ENCODE measurements at places on chromosomes 3 and 15. TPM values are rescaled to one million over a fixed set of nuclear protein-coding genes. Genes with fewer than 3 reads are reported as not detected.

GRCh38 chr3:142852009-142852408 lies 36.9 kb downstream of the PCOLCE2 start:
- DNase-seq, result no peak
- no peaks in the 10 kb centered on the region for H3K4me1 ChIP-seq
- H3K27me3 ChIP-seq, result no peaks in the 10 kb centered on the region
- H3K4me3 ChIP-seq, result no peak overlapping the region
- H3K27ac ChIP-seq, result no peak overlapping the region

DNA sequence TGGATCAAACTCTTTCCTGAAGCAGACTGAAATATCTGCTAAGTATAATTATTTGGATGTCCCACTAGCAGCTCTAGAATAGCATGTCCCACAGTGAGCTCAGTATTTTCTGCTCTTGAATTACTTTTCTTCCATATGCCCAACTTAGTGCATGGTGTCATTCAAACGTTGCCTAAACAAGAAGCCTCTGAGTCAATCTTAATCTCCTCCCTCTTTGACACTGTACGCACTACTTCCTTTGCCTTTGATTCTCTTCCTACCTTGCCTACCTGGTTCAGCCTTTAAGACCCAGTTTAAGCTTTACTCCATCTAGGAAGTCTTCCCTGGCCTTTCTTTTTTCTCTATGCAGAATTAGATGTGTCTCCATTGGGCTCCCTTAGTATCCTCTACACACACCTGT lies 54.5 kb downstream of the SEC22A start:
- no peaks in the 10 kb centered on the region for H3K36me3 ChIP-seq
- DNase-seq, result no peak
- H3K4me1 ChIP-seq, result no peaks in the 10 kb centered on the region
- no peak overlapping the region for H3K4me3 ChIP-seq

GRCh38 chr3:69305011-69305410 lies 80.9 kb downstream of the FRMD4B start:
- no peak for DNase-seq
- H3K36me3 ChIP-seq, result no peaks in the 10 kb centered on the region

DNA sequence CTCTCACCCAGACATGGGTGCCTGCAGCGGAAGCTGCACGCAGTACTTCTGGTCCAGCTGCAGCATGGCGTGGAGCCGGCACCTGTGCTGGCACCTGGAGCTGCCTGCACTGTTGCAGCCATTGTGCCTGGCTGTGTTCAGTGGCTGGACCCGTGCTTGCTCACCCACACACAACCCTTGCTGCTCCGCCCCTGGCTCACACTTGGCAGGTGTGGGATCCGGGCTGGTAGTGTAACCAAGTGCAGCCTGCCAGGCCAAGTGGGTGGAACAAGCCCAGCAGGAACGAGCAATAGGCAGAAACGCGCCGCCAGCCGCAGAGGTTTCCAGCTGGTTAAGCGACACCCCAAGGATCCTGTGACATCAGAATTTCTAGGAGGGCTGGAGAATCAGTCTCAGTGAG lies 11.2 kb upstream of the SCAPER start:
- H3K36me3 ChIP-seq, result no peaks in the 10 kb centered on the region
- H3K4me3 ChIP-seq, result no peak overlapping the region
- no peaks in the 10 kb centered on the region for H3K4me1 ChIP-seq
- no peak overlapping the region for H3K27ac ChIP-seq
- H3K27me3 ChIP-seq, result no peaks in the 10 kb centered on the region
- DNase-seq, result no peak

GRCh38 chr3:2862366-2862765 lies 247.8 kb downstream of the IL5RA start:
- no peaks in the 10 kb centered on the region for H3K27me3 ChIP-seq
- no peak for DNase-seq
- no peak overlapping the region for H3K4me3 ChIP-seq

DNA sequence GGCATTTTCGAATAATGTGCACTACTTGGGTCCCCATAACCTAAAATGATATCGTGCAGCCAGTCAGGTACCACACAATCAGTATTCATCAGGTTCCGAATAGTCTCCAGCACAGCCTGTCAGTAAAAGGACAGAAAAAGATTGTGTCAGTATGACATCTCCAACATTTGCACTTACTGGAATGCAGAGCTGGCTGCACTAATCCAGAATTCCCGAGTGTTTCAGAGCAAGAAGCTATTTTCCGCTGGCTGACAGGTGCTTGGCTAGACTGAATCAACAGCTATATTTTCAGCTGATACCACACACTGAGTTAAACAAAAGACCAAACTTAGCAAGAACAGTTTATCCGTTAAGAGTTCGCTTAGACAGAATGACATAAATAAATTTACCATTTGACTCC lies 68.8 kb downstream of the AQR start:
- peaks cover 7% of the 10 kb centered on the region for H3K36me3 ChIP-seq
- no peak for DNase-seq
- no peaks in the 10 kb centered on the region for H3K27me3 ChIP-seq
- H3K27ac ChIP-seq, result no peak overlapping the region
- no peak overlapping the region for H3K4me3 ChIP-seq

DNA sequence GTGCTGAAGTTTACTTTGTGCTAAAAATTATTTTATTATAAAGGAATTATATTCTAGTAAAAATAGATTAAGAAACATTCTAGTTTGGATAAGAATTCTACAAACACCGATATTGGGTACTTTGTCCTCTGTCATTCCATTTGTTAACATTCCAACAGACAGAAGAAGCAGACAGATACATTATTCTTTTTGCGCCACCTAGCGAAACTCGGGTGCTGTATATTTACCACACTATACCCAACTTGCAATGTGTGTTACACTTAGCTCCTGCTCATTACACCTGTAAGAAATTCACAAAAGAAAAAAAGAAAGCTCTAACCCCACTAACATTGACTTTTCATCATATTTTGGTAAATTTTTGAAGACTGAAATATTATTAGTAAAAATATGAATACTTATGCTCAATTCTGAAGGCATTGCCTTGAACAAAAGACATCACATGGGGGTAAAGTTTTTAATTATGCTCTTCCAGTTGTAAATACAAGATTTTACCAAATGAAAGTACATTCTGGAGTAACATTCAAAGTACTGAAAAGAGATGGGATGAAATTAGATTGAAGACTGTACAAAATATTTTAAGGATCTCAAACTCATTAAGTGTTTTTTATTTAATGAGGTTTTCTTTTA lies 136.5 kb upstream of the MLF1 start:
- no peaks in the 10 kb centered on the region for H3K27me3 ChIP-seq
- H3K36me3 ChIP-seq, result no peaks in the 10 kb centered on the region
- no peak overlapping the region for H3K4me3 ChIP-seq
- H3K4me1 ChIP-seq, result no peaks in the 10 kb centered on the region
- no peak overlapping the region for H3K27ac ChIP-seq
- DNase-seq, result no peak

DNA sequence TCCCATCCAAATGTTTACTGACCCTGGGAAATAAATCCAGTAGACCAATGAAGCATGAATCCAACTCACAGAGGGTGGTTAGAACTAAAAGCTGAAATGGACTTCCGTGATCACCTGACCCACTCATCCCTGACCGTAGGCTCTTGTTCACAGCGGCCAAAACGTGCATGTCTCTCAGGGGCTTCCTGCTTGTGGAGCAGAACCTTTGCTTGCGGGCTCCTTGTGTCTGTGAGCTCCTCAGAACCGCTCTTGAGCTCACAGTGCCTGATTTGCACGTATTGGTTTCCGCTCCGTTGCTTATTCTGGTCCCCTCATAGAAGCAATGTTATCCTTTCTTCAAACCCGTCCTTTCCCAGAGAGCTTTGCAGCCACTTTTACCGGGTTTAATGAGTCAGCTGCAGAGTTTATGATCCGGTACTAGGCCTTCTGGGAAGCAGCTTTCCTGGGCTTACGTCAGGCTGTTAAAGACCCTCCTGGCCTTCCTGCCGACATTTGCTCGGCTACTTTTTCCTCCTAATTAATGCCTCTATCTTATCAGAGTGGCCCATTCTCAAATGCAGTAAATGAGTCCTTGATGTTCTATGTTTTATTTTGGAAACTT lies 35.4 kb downstream of the LIPC start:
- peaks cover 9% of the 10 kb centered on the region for H3K4me1 ChIP-seq
- no peaks in the 10 kb centered on the region for H3K36me3 ChIP-seq
- no peak for DNase-seq

GRCh38 chr3:156377718-156378117 lies 177.2 kb downstream of the SSR3 start:
- no peak for DNase-seq
- no peaks in the 10 kb centered on the region for H3K36me3 ChIP-seq
- H3K27ac ChIP-seq, result no peak overlapping the region
- no peaks in the 10 kb centered on the region for H3K27me3 ChIP-seq
- no peaks in the 10 kb centered on the region for H3K4me1 ChIP-seq

DNA sequence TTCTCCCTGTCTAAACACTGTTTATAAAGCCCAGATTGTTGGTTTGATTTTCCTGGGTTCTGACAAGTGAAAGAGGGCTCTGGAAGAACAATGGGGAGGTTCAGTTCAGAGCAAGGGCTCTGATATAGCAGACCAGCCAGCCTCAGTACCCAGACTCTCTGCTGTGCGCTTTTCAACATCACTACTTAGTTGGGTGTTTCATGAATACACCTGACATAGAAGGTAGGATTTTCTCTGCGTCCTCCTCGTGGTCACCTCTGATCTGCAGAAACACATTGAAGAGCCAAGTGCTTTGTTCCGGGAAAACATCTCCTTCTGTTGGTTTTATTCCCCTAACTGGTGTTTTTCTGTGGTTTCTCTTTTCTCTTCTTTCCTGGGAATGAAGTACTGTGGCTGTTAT lies 99.5 kb downstream of the EPHB1 start:
- no peak overlapping the region for H3K27ac ChIP-seq
- H3K4me1 ChIP-seq, result no peaks in the 10 kb centered on the region
- no peaks in the 10 kb centered on the region for H3K27me3 ChIP-seq
- H3K36me3 ChIP-seq, result no peaks in the 10 kb centered on the region
- no peak for DNase-seq

- no peak overlapping the region for H3K27ac ChIP-seq
- no peak overlapping the region for H3K4me3 ChIP-seq
- peaks cover 27% of the 10 kb centered on the region for H3K36me3 ChIP-seq
Observed at GRCh38 chr15:67189326-67190051, 65.0 kb downstream of the AAGAB start.

- H3K36me3 ChIP-seq, result no peaks in the 10 kb centered on the region
- H3K4me1 ChIP-seq, result no peaks in the 10 kb centered on the region
- no peaks in the 10 kb centered on the region for H3K27me3 ChIP-seq
- no peak overlapping the region for H3K4me3 ChIP-seq
- no peak for DNase-seq
Observed at GRCh38 chr15:26867200-26868007, 542 bp downstream of the GABRA5 start.

- H3K4me1 ChIP-seq, result no peaks in the 10 kb centered on the region
- no peak for DNase-seq
- no peak overlapping the region for H3K4me3 ChIP-seq
- H3K27me3 ChIP-seq, result peaks cover 5% of the 10 kb centered on the region
Observed at GRCh38 chr3:38311476-38311875, 29.4 kb downstream of the SLC22A14 start.

GRCh38 chr3:58536501-58537411 lies at the start of gene ACOX2:
Gene ACOX2 (minus strand): TSS chr3:58537190. CDS start chr3:58535106, 2,084 bp downstream.
- H3K4me1 ChIP-seq, result peaks cover 7% of the 10 kb centered on the region
- H3K27me3 ChIP-seq, result no peaks in the 10 kb centered on the region
- no peaks in the 10 kb centered on the region for H3K36me3 ChIP-seq
- no peak within 1 kb of the TSS for H3K27ac ChIP-seq

- no peaks in the 10 kb centered on the region for H3K4me1 ChIP-seq
- no peaks in the 10 kb centered on the region for H3K36me3 ChIP-seq
- H3K27ac ChIP-seq, result no peak overlapping the region
- DNase-seq, result no peak
- no peaks in the 10 kb centered on the region for H3K27me3 ChIP-seq
- no peak overlapping the region for H3K4me3 ChIP-seq
Observed at GRCh38 chr3:114464548-114464947, 170.7 kb downstream of the TIGIT start.

- no peak for DNase-seq
- no peaks in the 10 kb centered on the region for H3K4me1 ChIP-seq
- no peaks in the 10 kb centered on the region for H3K27me3 ChIP-seq
- no peak overlapping the region for H3K4me3 ChIP-seq
- H3K27ac ChIP-seq, result no peak overlapping the region
- no peaks in the 10 kb centered on the region for H3K36me3 ChIP-seq
Observed at GRCh38 chr3:177800561-177800960, 603.3 kb upstream of the TBL1XR1 start.

GRCh38 chr3:33115024-33115768 lies 1.4 kb downstream of the CRTAP start:
- DNase-seq, result no peak
- peaks cover 19% of the 10 kb centered on the region for H3K4me1 ChIP-seq
- no peaks in the 10 kb centered on the region for H3K36me3 ChIP-seq

- H3K36me3 ChIP-seq, result no peaks in the 10 kb centered on the region
- peaks cover 15% of the 10 kb centered on the region for H3K4me1 ChIP-seq
- H3K4me3 ChIP-seq, result peak within 1 kb of the TSS; percentile 12
Observed at GRCh38 chr3:111998636-111999483, at the start of gene TAGLN3. Gene TAGLN3 (plus strand): TSS chr3:111998922. CDS start chr3:111999423, 501 bp downstream.

GRCh38 chr15:70410371-70410985 lies 312.8 kb upstream of the TLE3 start:
- no peaks in the 10 kb centered on the region for H3K36me3 ChIP-seq
- no peak for DNase-seq
- no peak overlapping the region for H3K4me3 ChIP-seq
- H3K27me3 ChIP-seq, result no peaks in the 10 kb centered on the region
- no peak overlapping the region for H3K27ac ChIP-seq

DNA sequence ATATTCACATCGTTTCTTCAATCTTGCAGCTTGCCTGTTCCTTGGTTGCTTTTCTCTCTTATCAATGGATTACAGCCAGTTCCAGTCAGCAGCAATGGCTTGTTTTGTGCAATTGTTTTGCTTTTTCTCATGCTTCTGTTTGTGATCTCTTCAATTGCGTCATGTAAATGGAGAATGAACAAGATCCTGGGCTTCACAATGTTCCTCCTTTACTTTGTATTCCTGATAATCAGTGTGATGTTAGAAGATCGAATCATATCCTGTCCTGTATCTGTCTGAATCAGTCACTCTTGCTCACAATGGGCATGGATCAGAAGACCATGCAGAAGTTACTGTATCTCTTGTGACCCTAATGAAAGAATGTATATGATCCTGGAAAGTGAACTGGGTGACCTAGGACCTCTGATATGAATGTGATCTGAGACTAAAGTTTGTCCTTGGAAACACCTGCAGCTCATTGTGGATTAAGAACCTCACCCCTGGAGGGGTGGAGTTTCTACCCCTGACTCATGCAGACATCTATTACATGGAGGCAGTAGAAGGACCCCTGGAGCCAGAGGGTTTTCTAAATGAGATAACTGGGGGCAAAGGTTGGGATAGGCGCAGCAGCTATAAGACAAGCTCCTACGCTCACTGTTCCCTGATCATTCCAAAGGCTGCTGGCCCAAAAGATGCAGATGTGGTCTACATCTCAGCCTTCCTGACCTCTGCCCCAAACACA lies 32.2 kb downstream of the SLC24A1 start:
- DNase-seq, result no peak
- H3K4me3 ChIP-seq, result no peak overlapping the region
- no peaks in the 10 kb centered on the region for H3K4me1 ChIP-seq
- H3K27ac ChIP-seq, result no peak overlapping the region
- H3K27me3 ChIP-seq, result no peaks in the 10 kb centered on the region

GRCh38 chr3:166270429-166270828 lies 433.2 kb upstream of the BCHE start:
- H3K36me3 ChIP-seq, result no peaks in the 10 kb centered on the region
- H3K4me3 ChIP-seq, result no peak overlapping the region
- no peak for DNase-seq
- H3K27ac ChIP-seq, result no peak overlapping the region
- H3K4me1 ChIP-seq, result no peaks in the 10 kb centered on the region

Gene SH3GL3
- total RNA-seq, result not detected

Gene LRIG1
- 37.9 TPM for total RNA-seq

Gene C2CD4B
- total RNA-seq, result not detected

Gene AAGAB
- total RNA-seq, result 76.1 TPM

Gene ZXDC
- total RNA-seq, result 24.2 TPM

Gene LRRC49
- 0.46 TPM for total RNA-seq

Gene GOLGA8Q
- 1.0 TPM for total RNA-seq

Gene HIGD2B
- 0.33 TPM for total RNA-seq

Gene GXYLT2
- not detected for total RNA-seq

Gene ZIC4
- not detected for total RNA-seq

Gene CDHR4
- not detected for total RNA-seq
